Keratinocyte (primary cell): ENCODE measurements at places on chromosomes 3 and 15.

GRCh38 chr15:60351066-60351465 lies 46.7 kb downstream of the ANXA2 start:
- peak; percentile 15 for DNase-seq

DNA sequence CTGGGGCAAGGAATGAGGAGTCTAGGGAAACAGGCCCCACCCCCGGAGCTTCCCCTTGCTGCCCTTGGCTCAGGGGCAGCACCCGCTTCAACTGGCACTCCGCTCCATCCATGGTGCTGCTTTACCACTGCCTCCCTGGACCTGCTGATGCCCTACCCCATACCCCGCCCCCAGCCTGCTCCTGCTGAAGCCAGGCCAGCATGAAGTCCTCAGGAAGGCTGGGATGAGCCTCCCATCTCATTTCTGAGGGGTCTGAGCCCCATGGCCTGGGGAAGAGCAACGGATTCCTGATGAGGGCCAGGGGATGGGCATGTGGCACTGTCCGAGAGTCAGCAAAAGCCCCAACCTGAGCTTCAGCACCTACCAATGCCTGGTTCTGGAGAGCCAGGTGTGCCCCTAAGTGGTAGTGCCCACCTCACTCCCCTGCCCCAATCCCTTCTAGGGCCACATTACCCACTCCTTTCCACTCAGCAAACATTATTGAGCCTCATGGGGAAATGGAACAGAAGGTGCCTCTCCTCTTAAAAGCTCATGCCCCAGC lies 21.0 kb downstream of the SEC61A1 start:
- DNase-seq: no peak

DNA sequence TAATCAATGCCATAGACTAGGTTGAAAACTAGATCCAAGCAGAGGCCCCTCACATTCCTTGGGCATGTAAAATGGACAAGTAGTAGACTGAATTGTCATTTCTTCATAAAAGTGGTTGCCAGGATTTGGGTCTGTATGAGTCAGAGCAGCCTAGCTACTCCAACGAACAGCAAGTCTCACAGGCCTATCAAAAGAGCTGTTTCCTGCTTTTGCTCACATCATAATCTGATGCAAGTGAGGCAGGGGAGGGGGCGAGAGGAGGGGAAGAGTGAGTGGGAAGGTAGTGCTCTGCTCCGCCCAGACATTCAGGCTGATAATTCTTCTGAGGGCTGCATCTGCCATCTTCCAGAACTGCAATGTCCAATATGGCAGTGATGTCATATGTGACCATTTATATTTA lies 228.9 kb upstream of the PRICKLE2 start:
- DNase-seq: no peak

DNA sequence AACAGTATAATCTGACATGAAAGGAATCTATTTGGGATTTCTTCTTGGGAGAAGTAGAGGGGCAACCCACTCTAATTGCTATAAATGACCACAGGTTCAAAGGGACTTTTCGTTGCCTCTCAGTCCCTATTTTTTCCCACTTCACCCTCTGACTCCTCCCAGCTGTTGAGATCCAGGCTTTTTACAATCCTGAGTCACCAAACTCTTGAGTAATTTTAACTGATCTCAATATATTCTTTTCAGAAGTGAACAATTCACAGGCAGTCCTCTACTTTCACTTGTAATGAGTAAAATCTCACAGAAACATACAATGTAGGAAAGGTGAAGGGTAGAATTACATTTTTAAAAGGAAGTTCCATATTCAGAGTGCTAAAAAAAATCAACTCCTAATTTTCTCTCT lies 44.6 kb downstream of the EIF4E3 start:
- no peak for DNase-seq

GRCh38 chr15:47411733-47412132 lies 305.6 kb upstream of the SEMA6D start:
- no peak for DNase-seq

DNA sequence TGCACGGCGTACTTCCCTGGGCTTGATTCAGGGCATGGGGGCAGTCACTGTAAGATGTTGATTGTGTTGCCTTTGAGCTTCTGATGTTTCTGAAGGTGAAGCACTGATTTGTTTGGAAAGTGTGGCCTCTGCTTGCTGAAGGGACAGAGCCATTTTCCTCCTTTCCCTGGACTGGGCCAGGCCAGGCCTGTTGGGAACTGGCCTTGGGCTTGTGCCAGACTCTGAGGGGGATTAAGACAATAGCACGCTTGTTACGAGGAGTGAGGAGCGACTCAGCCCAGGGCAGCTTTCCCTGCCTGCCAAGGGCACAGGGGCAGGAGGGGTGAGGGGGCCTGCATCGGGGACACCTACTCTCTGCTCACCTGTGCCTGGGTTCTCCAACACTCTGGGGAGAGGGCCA lies 42.9 kb downstream of the LINGO1 start:
- DNase-seq: no peak

GRCh38 chr3:148551767-148552260 lies 145.9 kb upstream of the AGTR1 start:
- DNase-seq: no peak

GRCh38 chr3:98855806-98856400 lies 45.6 kb downstream of the DCBLD2 start:
- no peak for DNase-seq

DNA sequence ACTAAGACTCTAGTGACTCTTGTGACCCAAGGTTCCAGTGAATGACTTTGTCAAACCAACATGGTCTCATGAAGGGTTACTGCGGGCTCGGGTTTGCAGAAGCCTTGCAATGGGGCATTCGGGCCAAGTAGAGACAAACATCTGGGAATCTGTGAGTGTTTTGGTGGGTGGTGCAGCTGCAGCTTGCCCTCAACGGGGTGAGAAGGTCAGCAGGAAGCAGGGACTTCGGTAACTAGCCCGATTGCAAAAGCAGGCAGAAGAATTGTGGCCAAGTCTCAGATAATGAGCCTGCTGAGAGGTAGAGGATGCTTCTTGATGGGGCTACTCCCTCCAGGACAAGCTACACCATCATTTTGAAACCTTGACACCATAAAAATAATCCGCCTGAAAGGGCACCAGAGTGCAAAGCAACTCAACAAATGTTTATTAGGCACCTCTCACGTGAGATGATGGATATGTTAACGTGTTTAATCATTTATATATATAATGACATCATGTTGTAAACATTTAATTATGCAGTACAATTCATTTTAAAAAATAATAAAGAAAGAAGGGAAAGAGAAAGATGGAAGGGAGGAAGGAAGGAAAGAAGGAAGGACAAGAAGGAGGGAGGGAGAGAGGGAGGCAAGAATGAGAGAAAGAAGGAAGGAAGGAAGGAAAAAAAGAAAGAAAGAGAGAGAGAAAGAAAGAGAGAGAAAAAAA lies 263.9 kb upstream of the IGF1R start:
- DNase-seq: no peak

DNA sequence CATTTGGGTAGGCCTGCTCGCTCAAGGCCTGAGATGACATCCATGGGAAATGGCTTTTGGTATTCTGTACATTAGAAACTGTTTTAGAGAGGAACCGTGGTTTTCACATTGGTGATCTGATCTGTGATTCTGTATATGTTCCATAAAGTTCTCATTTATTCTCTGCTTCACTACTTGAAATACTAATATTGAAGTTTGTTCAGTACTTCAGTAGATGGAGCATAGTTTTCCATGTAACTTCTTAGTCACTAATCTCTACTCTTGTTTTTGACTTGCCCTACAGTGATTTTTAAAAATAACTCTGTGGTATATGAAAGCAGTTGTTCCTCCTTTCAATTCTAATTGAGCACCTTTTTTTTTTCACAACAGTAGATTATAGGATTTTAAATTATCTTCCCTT lies 66.5 kb downstream of the MBNL1 start:
- no peak for DNase-seq

GRCh38 chr3:65677486-65678010 lies 361.2 kb downstream of the MAGI1 start:
- DNase-seq: no peak

DNA sequence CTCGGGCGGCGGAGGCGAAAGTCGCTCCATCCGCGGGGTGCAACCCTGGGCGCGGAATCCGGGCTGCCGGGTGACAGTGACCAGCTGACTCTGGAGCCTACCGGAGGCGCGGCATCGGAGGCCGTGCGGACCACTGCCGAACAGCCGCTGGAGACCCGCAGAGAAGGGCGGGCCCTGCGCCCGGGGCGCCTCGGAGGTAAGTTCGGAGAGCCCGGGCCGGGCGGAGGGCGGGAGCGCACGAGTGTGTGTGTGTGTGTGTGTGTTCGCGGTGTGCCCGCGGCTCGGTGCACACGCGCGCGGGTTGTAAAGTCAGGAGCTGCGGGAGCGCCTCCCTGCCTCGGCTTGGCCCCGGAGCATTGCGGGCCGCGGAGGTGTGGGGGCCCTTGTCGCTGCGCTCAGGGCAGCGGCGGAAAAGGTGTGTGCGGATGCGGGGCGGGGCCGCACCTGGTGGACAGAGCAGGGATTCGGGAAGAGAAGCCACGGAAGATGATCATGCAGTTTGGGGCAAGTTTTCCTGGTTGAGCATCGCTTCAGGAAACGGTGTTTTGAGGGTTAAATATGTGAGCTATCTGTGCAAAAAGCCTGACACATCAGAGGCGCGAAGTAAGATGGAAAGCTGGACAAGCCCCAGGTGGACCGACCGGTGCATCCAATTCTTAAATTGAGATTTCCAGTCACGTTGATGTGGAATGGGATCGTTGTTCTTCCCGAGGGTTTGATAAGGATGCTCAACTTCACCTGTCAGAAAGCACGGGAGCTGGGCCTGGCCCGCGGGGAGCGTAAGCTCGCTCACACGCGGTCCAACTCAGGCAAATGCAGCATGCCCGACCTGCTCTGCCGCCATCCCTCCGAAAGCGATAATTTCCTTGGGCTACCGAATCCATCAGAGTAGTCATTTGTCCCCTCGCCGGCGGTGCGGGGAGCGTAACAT lies 474 bp downstream of the MINAR1 start:
- DNase-seq: no peak

- no peak for DNase-seq
These were observed 77.9 kb downstream of the SLC9A9 start for GRCh38 chr3:143770391-143770790.

- DNase-seq: no peak
These were observed 59.4 kb downstream of the PEX5L start for GRCh38 chr3:179977356-179977755.

GRCh38 chr3:46429671-46430070 lies 22.6 kb downstream of the CCRL2 start:
- DNase-seq: peak; percentile 95

- no peak for DNase-seq
These were observed 48.0 kb upstream of the SCAANT1 start for GRCh38 chr3:63960048-63960711.

GRCh38 chr3:155362808-155363689 lies 69.6 kb upstream of the STRIT1 start:
- DNase-seq: no peak

DNA sequence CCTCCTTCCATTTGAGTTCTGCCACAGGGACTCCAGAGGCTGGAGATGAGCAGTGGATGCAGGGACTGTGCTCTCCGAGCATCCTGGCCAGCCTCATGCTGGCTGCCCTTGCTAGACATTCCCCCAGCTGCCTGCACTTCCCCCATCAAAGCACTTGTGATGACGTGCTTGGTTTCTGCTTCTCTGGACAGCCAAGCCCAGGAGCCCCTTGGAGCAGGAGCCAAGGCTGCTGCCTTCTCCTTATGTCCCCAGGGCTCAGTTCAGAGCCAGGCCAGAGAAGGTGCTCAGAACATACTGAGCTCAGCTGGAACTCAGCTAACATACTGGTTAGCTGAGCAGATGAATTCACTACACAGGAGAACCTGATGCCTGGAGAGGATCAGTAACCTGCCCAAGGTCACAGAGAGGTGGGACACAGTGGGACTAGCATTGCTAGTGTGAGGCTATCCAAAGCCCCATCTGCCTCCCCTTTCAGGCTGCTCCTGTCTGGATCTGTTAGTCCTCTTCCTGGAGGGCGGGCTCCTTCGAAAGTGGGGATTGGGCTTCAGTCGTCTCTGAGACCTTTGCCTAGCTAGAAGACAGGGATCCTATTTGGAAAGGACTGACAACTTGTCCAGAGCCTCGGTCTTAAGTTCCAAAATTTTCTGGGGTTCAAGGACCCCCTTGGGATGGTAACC lies 4.3 kb downstream of the PCBP4 start:
- DNase-seq: no peak

DNA sequence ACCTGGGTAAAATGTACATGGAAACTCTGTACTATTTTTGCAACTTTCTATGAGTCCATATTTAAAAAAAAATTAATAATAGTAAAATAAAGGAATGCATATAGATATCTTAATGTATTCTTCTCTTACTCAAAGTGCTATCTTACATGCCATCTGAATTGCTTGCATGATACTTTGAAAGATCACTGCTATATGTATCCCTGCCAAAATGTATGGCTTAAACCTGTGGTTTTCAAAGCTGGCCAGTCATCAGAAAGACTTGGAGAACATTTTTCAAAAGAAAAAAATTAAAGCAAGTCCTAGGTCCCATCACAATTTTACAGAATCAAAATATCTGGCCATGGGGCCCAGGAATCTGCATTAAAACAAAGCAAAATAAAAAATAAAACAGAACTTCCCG lies 262.1 kb downstream of the LPP start:
- no peak for DNase-seq

GRCh38 chr15:68261241-68261640 lies 16.3 kb upstream of the FEM1B start:
- no peak for DNase-seq

- no peak for DNase-seq
These were observed 256.3 kb downstream of the TIGIT start for GRCh38 chr3:114550165-114550564.

- DNase-seq: no peak
These were observed 45.2 kb downstream of the CNTN6 start for GRCh38 chr3:1138036-1138435.

DNA sequence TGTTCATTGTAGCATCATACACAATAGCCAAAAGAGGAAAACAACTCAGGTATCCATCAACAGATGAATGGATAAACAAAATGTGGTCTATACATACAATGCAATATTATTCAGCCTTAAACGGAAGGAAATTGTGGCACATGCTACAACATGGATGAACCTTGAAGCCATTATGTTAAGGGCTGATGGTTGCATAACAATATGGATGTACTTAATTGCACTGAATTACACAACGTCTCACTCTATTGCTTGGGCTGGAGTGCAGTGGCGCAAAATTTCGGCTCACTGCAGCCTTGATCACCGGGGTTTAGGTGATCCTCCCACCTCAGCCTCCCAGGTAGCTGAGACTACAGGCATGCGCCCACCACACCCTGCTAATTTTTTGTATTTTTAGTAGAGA lies 7.0 kb upstream of the TMEM62 start:
- DNase-seq: no peak

- DNase-seq: no peak
These were observed 31.7 kb upstream of the SUCLG2 start for GRCh38 chr3:67686069-67686468.

GRCh38 chr3:99287876-99288275 lies 350.5 kb upstream of the COL8A1 start:
- no peak for DNase-seq

DNA sequence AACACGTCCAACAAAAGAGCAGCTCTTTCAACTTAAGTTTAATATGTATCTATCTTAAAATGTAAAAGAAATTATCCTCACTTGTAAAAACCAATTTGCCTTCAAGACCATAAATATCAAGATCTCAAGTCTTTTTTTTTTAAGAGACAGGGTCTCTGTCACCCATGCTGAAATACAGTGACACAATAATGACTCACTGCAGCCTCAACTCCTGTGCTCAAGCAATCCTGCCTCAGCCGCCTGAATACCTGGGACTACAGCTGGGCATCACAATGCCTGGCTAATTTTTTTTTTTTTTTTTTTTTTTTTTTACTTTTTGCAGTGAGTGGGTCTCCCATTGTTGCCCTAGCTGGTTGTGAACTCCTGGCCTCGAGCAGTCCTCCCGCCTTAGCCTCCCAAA lies 26.0 kb downstream of the ACAP2 start:
- no peak for DNase-seq

GRCh38 chr3:70728311-70728710 lies 415.9 kb upstream of the MDFIC2 start:
- no peak for DNase-seq
